Stomach (tissue), 19 donors: ENCODE measurements at places on chromosomes 6 and 20. TPM values are rescaled to one million over a fixed set of nuclear protein-coding genes. Genes with fewer than 3 reads are reported as not detected.

Gene LINC00237
- total RNA-seq, result not detected

GRCh38 chr6:139925894-139926641, 551.6 kb upstream of the CITED2 start:
- no peak overlapping the region for H3K4me3 ChIP-seq
- H3K4me1 ChIP-seq, result no peaks in the 10 kb centered on the region
- no peaks in the 10 kb centered on the region for H3K36me3 ChIP-seq
- no peaks in the 10 kb centered on the region for H3K27me3 ChIP-seq
- DNase-seq, result no peak

DNA sequence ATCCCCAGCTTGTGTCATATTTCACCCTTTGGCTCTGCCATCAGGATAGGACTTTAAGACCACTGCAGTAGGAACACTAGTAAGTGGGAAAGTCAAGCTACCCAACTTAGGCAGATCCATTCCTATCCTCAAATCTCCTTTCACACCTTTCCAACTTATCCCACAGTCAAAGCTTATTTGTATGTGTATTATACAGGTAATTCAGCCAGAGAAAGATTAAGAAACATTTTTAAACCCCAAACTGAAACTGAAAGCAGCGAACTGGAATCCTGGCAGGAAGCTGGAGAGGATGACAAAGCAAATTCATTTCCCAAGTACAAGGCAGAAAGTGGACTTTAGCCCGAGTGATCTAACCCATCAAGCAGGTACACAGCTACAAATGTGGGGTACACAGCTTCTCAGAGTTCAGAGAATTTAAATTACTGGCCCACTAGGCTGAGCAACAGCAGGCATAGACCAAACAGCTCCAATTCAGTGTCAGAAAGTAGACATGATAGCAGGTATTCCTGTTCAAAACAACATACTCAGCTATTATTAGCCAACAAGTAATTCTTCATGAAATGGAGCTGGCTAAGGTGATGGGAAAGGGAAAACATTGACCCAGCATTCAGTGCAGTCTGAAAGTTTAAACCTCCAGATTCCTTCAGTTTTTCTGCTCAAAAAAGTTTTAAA, 39.1 kb downstream of the ILRUN start:
- peak overlapping the region; percentile 31 for H3K4me3 ChIP-seq
- peaks cover 52% of the 10 kb centered on the region for H3K4me1 ChIP-seq
- peak overlapping the region; percentile 88 for H3K27ac ChIP-seq
- peaks cover 7% of the 10 kb centered on the region for H3K36me3 ChIP-seq
- H3K27me3 ChIP-seq, result no peaks in the 10 kb centered on the region

DNA sequence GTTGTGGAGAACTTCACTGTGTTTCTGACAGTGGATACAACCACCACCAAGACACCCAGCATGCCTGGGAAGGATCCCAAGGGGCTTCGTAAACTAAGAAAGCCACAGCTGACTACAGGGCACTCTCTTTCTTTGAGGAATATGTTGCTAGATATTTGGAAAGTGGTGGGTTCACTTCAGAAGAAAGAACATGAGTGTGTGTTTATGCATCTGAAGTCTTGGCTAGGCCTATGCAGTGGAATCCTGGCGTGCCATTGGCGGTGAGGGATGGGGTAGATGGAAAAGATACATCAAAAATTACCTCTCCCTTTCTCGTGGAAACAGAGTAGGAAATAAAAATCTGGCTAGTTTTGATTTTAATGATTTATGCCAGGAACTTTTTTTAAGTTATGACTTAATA, 187.7 kb downstream of the PDE7B start:
- H3K27me3 ChIP-seq, result no peaks in the 10 kb centered on the region
- H3K4me1 ChIP-seq, result peaks cover 14% of the 10 kb centered on the region
- no peak for DNase-seq
- no peaks in the 10 kb centered on the region for H3K36me3 ChIP-seq

- H3K4me1 ChIP-seq, result no peaks in the 10 kb centered on the region
- H3K36me3 ChIP-seq, result no peaks in the 10 kb centered on the region
- DNase-seq, result no peak
- H3K27me3 ChIP-seq, result no peaks in the 10 kb centered on the region
Observed at GRCh38 chr20:8375898-8376297, 243.8 kb downstream of the PLCB1 start.

GRCh38 chr20:20235681-20236080, 132.2 kb upstream of the INSM1 start:
- no peaks in the 10 kb centered on the region for H3K27me3 ChIP-seq
- no peak for DNase-seq
- no peak overlapping the region for H3K27ac ChIP-seq
- H3K36me3 ChIP-seq, result no peaks in the 10 kb centered on the region
- H3K4me1 ChIP-seq, result no peaks in the 10 kb centered on the region

- H3K27ac ChIP-seq, result no peak overlapping the region
- H3K27me3 ChIP-seq, result no peaks in the 10 kb centered on the region
- no peak overlapping the region for H3K4me3 ChIP-seq
- H3K4me1 ChIP-seq, result no peaks in the 10 kb centered on the region
Observed at GRCh38 chr20:43824309-43825050, 90.2 kb upstream of the TOX2 start.

Gene SIRPB1
- not detected for total RNA-seq

GRCh38 chr20:63219447-63219821, 3.5 kb upstream of the YTHDF1 start:
- peaks cover 2% of the 10 kb centered on the region for H3K36me3 ChIP-seq
- no peak overlapping the region for H3K4me3 ChIP-seq
- peaks cover 23% of the 10 kb centered on the region for H3K4me1 ChIP-seq
- no peak overlapping the region for H3K27ac ChIP-seq
- DNase-seq, result no peak

GRCh38 chr6:43771858-43772680, 2.1 kb downstream of the VEGFA start:
- peak; percentile 89 for DNase-seq
- H3K27ac ChIP-seq, result peak overlapping the region; percentile 98
- peaks cover 4% of the 10 kb centered on the region for H3K36me3 ChIP-seq
- H3K4me1 ChIP-seq, result peaks cover 54% of the 10 kb centered on the region
- peak overlapping the region; percentile 65 for H3K4me3 ChIP-seq
